Urinary bladder (tissue), 4 donors: ENCODE measurements at places on chromosomes 5 and 9. TPM values are rescaled to one million over a fixed set of nuclear protein-coding genes. Genes with fewer than 3 reads are reported as not detected.

DNA sequence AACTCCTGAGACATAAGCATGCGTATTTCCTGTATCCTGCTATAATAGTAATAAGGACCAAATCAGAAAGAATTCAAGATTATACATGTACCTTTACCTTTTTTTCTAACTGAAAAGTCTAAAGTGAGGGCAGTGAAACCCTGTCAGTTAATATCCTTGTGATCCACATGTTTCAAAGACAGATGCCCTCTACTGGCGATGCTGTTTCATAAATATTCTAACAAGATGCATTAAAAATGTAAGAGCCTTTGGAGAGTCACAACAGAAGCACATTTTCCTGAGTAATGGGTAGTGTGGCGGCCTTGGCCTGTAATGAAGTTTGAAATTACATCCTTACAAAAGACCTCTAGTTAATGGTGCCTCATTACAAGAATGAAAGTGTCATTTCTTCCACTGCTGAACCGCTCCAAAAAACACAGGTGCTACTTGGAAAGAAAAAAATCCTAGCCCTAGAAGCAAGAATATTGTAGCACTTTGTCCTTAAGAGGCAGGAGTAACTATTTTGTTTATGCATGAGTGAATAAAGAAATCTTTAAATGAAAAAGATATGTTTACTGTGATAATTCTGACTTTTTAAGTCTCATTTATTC, 232.6 kb downstream of the EPB41L4A start:
- DNase-seq = no peak

DNA sequence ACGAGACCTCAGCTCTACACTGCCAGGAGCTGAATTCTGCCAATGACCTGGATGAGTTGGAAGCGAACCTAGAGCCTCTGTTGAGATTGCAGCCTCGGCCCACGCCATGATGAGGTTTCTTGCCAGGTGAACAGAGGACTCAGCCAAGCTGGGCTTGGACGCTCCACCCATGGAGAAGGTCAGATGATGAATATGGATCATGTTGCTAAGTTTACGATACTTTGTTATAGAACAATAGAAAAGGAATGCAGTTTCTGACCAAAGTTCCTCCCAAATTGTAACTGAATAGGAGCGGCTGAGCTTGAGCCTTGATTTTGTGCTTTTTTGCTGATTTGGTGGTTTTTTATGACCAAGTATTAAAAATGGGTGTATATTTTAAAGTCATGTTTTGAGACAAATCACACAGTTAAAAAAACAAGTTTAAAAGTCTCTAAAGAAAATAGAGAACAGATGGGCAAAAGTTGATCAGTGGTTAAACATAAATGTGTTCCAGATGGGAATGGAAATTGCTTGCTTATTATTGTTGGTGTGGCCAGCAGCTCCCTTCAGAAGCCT, 32.9 kb downstream of the ROPN1L start:
- DNase-seq = no peak

Gene ENHO
- 0.26 TPM for total RNA-seq

GRCh38 chr5:95284572-95285408, at the start of gene MCTP1:
TSS of gene MCTP1 (minus strand) at chr5:95285094.
- no peak for DNase-seq

DNA sequence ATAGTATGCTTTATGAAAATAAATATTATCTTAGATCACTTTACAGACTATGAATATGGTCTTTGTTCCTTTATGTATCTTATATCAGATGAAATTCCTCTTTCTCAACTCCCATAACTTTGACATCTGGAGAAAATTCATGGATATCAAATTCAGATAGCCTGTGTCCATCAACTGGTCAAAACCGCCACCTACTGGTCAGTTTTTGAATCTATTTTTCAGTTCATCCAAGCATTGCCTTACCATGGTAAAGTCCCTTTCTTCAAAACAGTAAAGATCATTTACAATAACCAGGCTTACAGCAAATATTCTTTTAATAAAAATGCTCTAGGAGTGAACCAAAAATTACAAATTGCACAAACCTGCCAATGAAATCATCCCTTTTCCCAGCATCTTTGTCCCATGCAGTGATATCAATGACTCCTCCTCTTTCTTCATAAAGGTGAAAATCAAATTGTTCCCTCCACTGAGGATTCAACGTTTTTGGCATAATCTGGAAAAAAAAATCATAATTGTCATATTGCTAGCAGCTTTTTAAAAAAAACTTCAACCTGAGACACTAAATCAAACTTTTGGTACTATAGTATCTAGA, 290.5 kb downstream of the SLF1 start:
- no peak for DNase-seq

GRCh38 chr9:137273611-137274320, 3.8 kb upstream of the TOR4A start:
- DNase-seq = no peak

DNA sequence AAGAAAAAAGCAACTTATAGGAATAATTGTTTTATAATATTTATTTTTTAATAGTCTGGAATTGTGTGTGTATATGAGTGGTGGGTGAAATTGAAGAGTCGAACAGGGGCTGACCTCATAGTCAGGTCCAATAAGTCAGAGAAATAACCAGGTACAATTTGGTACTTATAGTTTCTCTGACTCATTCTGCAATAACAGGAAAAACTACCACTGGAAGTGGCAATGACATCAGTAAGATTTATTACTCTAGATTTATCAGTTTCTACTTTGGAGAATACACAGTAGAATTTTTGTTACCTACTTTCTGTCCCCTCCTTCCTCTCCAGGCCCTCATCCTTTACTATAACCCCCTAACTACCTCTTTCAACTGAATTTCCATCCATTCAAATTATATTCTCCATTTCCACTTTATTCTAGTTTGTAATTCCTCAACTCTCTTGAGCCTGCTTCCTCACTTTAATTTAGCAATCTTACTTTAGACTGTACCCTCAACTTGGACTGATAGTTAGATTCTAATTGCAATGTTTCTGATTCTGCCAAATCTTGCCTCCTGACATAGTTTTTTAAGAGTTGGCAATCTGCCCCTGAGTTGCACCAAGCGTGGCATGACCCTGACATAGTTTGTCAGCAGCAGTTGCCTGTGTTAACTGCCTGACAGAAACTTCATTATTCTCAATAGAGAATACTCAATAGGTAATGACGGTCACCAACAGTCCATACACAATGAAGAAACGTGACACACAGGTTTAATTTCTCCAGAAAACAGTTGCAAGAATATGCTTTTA, 475.3 kb upstream of the RIOK2 start:
- no peak for DNase-seq

- DNase-seq = no peak
Measured at GRCh38 chr5:150694612-150695011, 6.2 kb downstream of the RBM22 start.

Gene NME5
- 6.7 TPM for total RNA-seq

Gene LRRC70
- 18.1 TPM for total RNA-seq

- DNase-seq = no peak
Measured at GRCh38 chr5:102713682-102714231, 41.3 kb upstream of the PAM start.
